Neural crest cell (in vitro differentiated cells): ENCODE measurements at places on chromosomes 16 and 17. TPM values are rescaled to one million over a fixed set of nuclear protein-coding genes. Genes with fewer than 3 reads are reported as not detected.

Gene WNT3
- total RNA-seq = 8.4 and 9.3 TPM in 2 replicates

Gene SMIM36
- not detected in 2 replicates for total RNA-seq

Gene DCUN1D3
- total RNA-seq = 13.4 and 13.5 TPM in 2 replicates

Gene SRL
- 0.32 and 0.40 TPM in 2 replicates for total RNA-seq

Gene MT1H
- total RNA-seq = not detected in 2 replicates

Gene KCNJ2
- total RNA-seq = 0.47 and 0.48 TPM in 2 replicates

Gene TIMP2
- total RNA-seq = 58.5 and 60.2 TPM in 2 replicates

Gene TMEM114
- total RNA-seq = not detected in 2 replicates

Gene HOXB2
- 60.0 and 60.9 TPM in 2 replicates for total RNA-seq

Gene CCDC200
- not detected in 2 replicates for total RNA-seq

Gene CDK12
- 69.1 and 69.8 TPM in 2 replicates for total RNA-seq

Gene SLC6A2
- total RNA-seq = not detected in 2 replicates

Gene ZNF18
- 7.5 and 8.1 TPM in 2 replicates for total RNA-seq

Gene TBC1D28
- total RNA-seq = 0.26 TPM in 1 of 2 replicates, not detected in the other

Gene MT4
- total RNA-seq = not detected in 2 replicates

Gene HOXB7
- 8.5 and 11.4 TPM in 2 replicates for total RNA-seq

Gene LRRC75A
- 5.6 and 7.2 TPM in 2 replicates for total RNA-seq

Gene TBX21
- total RNA-seq = not detected in 2 replicates

Gene MYH8
- total RNA-seq = not detected in 2 replicates

Gene ENO3
- 9.1 and 10.6 TPM in 2 replicates for total RNA-seq

Gene CPNE7
- 2.7 and 3.1 TPM in 2 replicates for total RNA-seq

Gene MT1M
- total RNA-seq = not detected in 2 replicates

Gene FOXF1
- not detected in 2 replicates for total RNA-seq

Gene ZPBP2
- not detected in 2 replicates for total RNA-seq

Gene KRTAP4-6
- not detected in 2 replicates for total RNA-seq

Gene HCRT
- 0.47 TPM in 1 of 2 replicates, not detected in the other for total RNA-seq

Gene SCN4A
- total RNA-seq = 1.6 and 1.9 TPM in 2 replicates

Gene CBFA2T3
- total RNA-seq = 3.6 and 4.6 TPM in 2 replicates

Gene BTBD17
- total RNA-seq = 12.3 and 12.7 TPM in 2 replicates

Gene SLC16A13
- total RNA-seq = 11.1 and 12.2 TPM in 2 replicates

Gene FOXJ1
- total RNA-seq = 4.3 and 4.5 TPM in 2 replicates

Gene CCL3
- total RNA-seq = not detected in 2 replicates

Gene HIGD1B
- not detected in 2 replicates for total RNA-seq

Gene TRIM25
- total RNA-seq = 25.6 and 28.7 TPM in 2 replicates
